ENCODE measurements at places on chromosomes 1 and 21.

DNA sequence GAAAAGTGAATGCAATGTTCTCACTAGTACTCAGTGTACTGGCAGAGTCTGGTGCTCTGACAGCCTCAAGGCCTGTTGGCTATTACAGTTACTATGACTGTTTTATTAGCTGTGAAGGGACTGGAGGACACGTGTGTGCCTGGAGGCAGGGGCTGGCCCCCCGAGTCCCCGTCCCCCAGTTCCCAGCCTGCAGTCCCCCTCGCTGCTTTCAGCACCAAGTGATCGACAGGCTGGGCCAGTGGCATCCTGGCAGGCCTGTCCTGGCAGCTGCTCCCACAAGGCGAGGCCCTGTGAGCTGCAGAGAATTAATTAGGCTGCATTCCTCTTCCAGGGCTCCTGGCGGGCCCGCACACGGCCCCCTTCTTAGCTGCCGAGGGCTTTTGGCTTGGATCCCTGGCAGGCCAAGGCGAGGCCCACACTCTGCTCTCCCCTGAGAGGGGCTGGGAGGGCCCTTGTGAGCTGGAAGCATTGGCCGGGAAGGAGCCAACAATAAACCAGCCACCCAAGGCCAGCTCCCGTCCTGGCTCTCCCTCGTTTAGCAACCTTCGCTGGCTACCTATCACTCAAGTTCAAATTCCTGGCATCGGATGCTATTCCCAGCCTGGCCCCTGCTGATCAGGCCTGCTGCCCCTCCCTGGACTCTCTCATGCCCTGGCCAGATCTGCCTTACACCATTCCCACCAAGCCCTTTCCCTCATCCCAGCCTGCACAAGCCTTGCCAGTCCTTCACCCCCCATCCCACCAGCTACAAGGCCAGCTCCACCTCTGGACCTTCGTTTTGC, 9.8 kb downstream of the EDN2 start:
- no peak for DNase-seq

DNA sequence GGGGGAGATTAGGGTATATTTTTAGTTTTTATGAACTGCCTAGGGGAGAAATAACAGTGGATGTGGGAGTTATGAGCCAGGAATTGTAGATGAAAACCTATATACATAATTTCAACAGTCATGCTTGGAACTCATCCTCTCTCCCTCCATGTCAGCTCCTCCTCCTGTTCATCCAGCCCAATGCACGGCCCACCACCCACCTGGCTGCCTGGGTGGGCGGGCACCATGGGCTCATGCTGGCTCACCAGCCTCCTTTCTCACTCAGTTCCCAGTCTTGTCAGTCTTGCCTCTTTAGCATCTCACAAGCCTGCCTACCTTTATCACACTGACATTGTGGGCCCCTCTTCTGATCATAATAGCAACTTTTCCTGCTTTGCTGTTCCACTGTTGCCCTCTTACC, 336.0 kb downstream of the DISC1 start:
- DNase-seq: no peak

DNA sequence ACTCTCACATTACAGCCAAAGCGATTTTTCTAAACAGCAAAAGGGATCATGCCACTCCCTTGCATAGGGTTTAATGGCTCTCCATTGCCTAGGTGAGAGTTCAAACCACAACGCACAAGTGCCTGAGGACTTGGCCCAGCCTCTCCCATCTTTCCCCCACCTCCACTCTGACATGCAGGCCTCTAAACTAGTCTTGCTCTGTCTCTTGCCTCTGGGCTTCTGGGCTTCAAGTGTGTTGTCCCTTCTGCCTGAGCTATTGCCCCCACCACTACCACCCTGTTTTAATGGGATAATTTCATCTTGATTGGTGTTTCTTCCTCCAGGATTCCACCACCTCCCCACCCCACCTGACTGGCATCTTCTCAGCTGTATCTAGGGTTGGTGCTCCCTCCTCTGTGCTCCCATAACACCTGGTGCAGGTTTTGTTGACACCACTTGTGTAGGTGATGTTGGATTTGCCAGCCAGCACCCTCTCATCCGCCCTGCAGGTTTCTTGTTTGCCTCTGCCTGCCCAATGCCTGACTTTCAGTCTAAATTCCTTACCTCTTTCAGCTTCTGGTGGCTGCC, 2.7 kb upstream of the ZBTB21 start:
- DNase-seq: no peak

DNA sequence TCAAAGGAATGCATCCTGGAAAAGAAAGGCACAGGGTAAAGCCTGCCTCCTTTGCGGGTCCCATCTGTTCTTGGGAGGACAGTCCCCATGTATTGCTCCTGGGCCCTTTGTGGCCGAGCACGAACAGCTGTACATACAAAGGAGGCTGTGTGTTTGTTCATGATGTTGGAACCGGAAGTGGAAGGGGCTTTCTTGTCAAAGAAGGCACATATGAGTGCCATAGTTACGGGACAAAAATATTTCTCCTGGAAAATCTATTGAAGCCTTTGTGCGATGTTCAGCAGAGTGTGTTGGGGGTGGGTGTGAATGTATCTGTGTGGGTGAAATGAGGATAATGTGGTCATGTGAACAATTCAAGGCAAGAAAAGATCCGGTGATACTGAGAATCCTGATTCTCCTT, 297.6 kb downstream of the DISC1 start:
- DNase-seq: no peak

DNA sequence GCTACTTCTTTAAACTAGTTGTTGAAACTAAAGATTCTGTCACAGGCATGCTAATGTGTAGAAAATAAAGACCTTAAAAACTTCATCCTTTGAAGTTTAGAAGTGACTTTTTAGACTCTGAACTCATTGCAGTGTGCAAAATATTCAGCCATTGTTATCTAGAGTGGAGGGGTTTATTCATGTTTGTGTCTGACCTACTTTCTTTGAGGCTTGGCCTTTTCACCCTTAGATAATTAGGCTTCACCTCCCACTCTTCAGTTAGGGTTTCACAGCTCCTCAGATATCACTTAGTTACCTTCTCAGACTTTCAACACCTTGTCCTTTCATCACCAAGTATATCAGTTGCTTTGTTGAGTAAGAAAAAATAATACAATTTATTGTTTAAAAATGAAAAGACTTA, 75.9 kb downstream of the IVNS1ABP start:
- no peak for DNase-seq

- DNase-seq: no peak
Measured at GRCh38 chr1:230568008-230568407, 74.3 kb upstream of the COG2 start.

DNA sequence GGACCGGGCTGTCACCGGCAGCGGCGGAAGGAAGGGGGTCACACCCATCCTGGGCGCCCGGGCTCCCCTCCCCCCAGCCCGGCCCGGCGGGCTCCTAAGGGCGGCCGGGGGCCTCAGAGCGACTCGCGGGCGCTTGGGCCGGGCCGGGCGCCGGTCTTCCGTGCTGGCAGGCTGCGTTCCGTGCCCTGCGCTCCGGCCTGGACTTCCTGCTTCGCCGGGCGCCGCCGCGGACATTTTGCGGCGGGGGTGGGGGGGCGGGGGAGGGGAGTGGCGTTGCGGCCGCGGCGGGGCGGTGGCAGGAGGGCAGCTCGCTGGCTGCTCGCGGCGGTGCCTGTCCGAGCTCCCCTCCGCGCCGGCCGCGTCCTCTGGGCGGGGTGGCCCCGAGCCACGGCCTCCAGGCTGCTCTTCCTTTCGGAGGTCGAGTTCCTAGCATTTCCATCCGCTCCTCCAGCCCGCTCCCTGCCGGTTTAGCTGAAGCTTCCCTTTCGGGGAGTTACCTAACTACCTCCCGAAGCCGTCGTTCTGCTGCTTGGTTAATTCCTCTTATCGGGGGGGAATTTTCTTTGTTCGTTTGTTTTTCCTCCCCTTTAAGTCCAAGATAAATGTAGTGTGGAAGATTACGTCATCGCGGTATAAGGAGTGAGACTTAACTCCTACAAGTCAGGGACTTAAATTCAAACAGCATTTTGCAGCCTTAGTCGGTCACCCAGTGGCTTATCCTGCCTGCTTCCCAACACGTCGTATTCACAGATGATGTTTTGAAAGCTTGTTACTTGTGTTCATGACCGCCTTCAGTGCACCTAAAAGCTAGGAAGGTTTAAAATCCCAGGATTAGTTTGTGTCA, 730 bp downstream of the CDC42 start:
- peak; percentile 27 for DNase-seq

DNA sequence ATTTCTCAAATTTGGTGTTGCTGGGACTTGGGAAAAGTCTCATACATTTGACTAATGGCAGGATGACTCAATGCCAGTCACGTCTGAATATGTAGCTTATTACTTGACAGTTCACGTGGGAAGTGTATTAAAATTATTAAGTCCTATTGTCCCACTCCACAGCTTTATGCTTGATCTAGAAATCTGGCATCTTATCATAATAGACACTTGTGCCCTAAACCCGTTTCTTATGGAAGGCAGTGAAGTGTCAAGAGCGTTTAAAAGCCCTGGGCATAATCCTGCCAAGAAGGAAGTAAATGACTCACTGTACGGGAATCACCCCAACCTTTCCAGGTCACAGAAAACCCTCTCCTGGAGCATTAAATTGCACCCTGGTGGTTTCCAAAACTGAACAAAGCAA, 207.4 kb downstream of the APP start:
- DNase-seq: no peak

Data from activated T-helper 1 cell treated with anti-CD3 and anti-CD28 coated beads, Interleukin-2, amount 50 U/mL, for 16 hours (primary cell).